Activated T-cell treated with anti-CD3 and anti-CD28 coated beads, Interleukin-2, amount 50 U/mL, for 72 hours (primary cell): ENCODE measurements at places on chromosomes 16 and 17. TPM values are rescaled to one million over a fixed set of nuclear protein-coding genes. Genes with fewer than 3 reads are reported as not detected.

DNA sequence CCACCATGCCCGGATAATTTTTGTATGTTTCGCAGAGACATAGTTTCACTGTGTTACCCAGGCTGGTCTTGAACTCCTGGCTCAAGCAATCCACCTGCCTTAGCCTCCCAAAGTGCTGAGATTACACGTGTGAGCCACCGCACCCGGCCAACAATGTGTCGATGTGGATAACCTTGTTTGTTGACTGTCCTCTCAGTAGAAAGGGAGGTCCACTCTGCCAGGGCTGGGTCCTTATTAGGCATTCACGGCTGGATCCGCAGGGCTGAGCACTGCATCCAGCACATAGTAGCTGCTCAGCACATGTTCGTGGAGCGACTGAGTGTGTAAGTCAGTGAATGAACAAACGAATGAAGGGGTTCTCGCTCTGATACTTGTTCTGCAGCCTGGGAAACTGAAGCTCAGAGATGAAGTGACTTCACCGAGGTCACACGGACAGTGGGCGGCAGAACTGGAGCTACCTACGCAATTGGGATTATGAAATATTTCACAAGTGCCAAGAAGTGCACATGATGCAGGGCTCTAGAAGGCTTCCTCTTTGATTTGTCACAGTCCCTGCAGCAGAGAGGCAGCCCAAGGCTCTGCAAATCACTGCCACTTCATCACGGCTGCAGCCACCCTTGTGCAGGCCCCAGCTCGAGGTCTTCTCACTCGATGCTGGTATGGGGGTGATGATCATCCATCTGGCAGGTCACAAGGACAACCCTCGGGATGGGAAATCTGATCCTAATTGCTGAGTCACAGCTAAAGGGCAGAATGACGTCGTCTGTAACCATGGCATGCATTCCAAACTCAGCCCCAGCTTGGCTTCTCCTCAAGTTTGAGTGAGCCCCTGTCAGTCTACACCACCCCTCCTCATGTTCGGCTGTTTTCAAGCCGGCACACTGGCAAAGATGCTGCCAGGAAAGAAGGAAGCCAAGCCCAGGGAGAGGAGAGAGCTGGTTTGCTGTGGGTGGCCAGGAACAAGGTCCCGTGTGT, 28.0 kb upstream of the SNN start:
- DNase-seq = no peak

FBXO39 gene
- not detected for total RNA-seq

- DNase-seq = peak; percentile 71
Measured at GRCh38 chr16:48117217-48118105, 38.3 kb downstream of the ABCC12 start.

GRCh38 chr17:1604831-1605528, 23.7 kb downstream of the SLC43A2 start:
- no peak for DNase-seq

LRRC75A gene
- 2.6 TPM for total RNA-seq

DNA sequence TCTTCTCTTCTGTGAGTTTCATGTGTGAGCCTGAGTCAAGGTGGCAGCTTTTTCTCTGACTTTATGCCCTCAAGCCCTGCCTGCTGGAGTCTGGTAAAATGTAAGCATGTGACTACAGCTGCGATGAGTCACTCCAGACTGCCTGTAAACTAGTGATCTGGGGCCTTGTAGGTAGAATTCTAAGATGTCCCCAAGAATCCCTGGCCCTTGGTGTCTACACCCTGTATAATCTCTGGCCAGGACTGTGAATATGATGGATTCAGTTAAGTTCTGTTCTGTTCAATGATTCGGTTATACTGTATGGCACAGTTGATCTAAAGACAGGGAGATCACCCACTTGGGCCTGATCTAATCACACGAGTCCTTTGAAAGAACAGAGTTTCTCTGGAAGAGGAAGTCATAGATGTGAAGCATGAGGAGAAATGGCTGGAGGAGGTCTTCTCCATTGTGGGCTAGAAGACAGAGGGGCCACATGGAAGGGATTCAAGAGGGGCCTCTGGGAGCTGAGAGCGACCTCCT, 29.8 kb downstream of the PRSS54 start:
- DNase-seq = peak; percentile 37

GRCh38 chr16:89096768-89097391, 3.2 kb downstream of the ACSF3 start:
- peak; percentile 83 for DNase-seq

GRCh38 chr17:77890771-77891170, 67.7 kb upstream of the TNRC6C start:
- DNase-seq = no peak

CHST4 gene
- total RNA-seq = not detected

RAB37 gene
- 13.6 TPM for total RNA-seq

- DNase-seq = no peak
Measured at GRCh38 chr16:14399378-14400284, 230.4 kb downstream of the PARN start.

CRYBA1 gene
- total RNA-seq = not detected

OTOP2 gene
- total RNA-seq = not detected

SLC13A5 gene
- total RNA-seq = 0.22 TPM

- DNase-seq = peak; percentile 28
Measured at GRCh38 chr16:53053967-53054669, 673 bp upstream of the CHD9 start.

C17orf78 gene
- not detected for total RNA-seq

- DNase-seq = no peak
Measured at GRCh38 chr17:49959183-49959935, 9.6 kb upstream of the DLX4 start.

KRTAP1-1 gene
- total RNA-seq = not detected

- DNase-seq = no peak
Measured at GRCh38 chr17:40058186-40058784, 4.1 kb upstream of the MED24 start.

ADAMTS18 gene
- total RNA-seq = not detected

DNA sequence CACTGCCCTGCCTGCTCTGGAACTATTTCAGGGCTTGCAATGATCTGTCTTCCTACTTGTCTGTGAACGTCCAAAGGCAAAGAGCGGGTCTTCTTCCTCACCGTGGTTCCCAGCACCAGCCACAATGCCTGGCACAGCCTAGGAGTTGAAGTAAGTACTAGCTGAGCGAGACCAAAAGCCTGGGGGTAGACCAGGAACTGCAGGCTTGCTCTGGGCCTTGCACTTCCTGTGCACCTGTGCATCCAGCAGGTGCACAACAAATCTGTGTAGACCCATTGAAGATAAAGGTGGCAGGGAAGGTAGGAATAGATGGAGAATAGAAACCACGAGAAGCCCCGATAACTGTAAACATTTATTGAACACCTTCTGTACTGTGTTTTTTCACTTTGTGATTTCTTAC, 4.6 kb downstream of the FAM171A2 start:
- no peak for DNase-seq

GRCh38 chr16:10965440-10966061, 21.2 kb downstream of the CLEC16A start:
- DNase-seq = peak; percentile 65

- no peak for DNase-seq
Measured at GRCh38 chr17:74373838-74374606, 6.7 kb downstream of the GPR142 start.

KRT17 gene
- not detected for total RNA-seq

GRCh38 chr17:2957631-2958286, 105.6 kb downstream of the OR1D5 start:
- no peak for DNase-seq

- DNase-seq = no peak
Measured at GRCh38 chr17:19987897-19988296, 10.3 kb upstream of the AKAP10 start.

- no peak for DNase-seq
Measured at GRCh38 chr17:29401258-29401657, 11.1 kb downstream of the TAOK1 start.

DNA sequence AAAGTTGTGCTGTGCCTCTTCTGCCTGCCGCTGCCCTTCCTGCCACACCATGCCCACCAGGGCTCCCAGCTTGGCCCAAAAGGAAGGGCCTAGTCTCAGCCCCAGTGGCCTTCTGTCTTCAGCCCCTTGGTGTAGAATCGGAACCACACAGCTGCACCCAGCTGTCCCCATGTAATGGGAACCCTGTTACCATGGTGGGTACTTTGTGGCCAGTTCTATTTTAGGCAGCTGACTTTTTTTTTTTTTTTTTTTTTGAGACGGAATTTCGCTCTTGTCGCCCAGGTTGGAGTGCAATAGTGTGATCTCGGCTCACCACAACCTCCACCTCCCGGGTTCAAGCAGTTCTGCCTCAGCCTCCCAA, 163.3 kb upstream of the GSE1 start:
- no peak for DNase-seq

GRCh38 chr16:56763291-56763916, 33.5 kb downstream of the NUP93 start:
- no peak for DNase-seq

GRCh38 chr17:75367312-75367711, 38.2 kb downstream of the GRB2 start:
- peak; percentile 25 for DNase-seq

DNA sequence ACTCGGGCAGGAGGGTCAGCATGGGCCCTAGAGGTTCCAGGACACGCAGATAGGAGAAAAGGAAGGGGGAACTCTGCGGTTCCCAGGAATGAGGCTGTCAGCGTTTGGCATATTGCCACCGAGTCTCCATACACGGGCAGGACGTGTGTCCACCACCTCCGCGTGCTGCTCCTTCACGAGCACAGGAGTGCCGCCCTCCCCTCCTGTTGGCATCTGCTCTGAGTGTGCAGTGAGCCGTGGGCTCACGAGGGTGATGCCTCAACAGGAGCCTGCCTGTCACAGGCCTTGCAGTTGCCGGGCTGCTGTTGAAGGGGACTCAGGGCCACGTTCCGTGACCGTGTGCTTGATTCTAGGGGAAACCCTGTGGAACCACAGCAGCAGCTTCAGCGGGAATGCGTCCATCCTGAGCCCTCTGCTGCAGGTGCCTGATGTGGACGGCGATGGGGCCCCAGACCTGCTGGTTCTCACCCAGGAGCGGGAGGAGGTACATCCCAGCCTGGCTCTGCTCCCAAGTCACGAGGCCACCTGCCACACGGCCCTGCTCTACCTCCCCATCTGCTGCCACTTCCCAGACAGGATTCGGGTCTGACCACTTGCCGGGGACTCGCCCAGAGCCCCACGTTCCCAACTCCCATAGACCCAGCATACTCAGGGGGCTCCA, 14.6 kb downstream of the RGS11 start:
- DNase-seq = no peak

DNA sequence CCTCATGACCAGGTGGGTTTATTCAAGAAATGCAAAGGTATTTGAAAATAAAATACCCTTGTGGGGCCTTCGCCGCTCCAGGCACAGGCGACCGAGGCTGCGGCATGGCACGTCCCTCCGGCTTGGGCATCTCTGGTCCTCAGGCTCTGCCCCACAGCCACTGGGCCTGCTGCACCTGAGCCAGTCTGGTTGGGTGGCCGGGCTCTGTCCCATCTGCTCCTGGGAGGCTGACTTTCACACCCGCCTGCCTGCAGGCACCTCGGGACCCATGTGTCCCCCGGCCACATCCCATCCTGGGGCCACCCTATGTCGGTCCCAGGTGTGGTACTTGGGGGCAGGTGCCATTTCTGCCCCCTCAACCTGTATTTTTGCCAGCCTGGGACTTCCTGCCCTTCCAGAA, 20.9 kb downstream of the OSBPL7 start:
- DNase-seq = no peak

DNA sequence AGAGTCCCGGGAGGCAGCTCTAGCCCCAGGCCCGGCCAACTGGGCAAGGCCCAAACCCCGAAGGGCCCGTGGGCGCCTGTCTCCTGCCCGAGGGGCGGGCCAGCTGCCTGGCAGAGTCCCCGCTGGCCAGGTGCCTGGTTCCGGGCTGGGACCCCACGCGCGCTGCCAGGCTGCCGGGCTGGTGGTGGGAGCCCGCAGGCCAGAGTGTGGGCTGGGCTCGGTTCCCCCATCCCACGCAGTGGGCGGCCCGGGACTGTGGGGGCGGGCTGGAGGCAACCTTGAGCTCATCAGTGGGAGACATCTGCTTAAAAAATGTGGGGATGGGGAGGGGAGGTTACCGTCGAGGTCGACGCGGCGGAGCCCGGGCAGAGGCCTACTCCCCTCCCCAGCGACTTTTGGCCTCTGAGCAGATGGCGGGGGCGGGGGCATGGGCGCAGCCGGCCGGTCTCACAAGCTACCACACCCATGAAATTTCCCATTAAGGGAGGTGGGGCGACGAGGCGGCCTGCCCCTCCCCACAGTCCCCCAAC, 176.4 kb upstream of the GSE1 start:
- no peak for DNase-seq

GRCh38 chr16:9362050-9362449, 270.6 kb downstream of the HAPSTR1 start:
- DNase-seq = no peak

DNA sequence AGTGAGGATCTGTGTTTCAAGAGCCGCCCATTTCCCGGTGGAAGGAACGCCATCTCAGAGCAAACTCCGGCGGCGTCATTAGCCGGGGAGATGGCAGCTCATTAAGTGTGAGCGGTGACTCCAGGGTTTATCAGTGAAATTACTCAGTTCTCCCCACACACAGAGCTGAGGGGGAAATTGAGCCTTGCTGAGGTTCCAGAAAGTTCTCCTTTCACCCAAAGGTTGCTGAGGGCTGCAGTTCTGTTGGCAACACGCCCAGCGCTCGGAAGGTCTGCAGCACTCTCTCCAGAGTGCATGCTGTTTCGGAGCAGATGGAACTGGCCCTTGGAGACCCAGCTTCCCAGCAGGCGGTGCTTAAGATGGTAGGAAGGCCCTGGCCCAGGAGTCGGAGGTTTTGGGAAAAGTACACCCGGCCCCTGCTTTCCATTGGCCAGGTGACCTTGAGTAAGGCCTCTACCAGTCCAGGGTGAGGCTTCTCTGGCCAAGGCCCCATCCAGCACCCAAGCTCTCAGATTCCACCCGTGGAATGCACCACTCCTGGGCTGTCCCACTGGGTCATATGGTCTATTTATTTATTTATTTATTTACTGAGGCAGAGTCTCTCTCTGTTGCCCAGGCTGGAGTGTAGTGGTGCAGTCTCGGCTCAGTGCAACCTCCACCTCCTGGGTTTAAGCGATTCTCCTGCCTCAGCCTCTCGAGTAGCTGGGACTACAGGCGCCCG, 167.7 kb upstream of the CIBAR2 start:
- DNase-seq = no peak

SOCS1 gene
- 93.7 TPM for total RNA-seq

GRCh38 chr17:19686400-19687090, 29.8 kb downstream of the SLC47A2 start:
- no peak for DNase-seq

CCL13 gene
- not detected for total RNA-seq

- no peak for DNase-seq
Measured at GRCh38 chr16:9404811-9405210, 313.4 kb downstream of the HAPSTR1 start.

GRCh38 chr17:3622977-3623594, 13.0 kb downstream of the SHPK start:
- DNase-seq = no peak
